ENCODE measurements at places on chromosomes 12 and 14.

DNA sequence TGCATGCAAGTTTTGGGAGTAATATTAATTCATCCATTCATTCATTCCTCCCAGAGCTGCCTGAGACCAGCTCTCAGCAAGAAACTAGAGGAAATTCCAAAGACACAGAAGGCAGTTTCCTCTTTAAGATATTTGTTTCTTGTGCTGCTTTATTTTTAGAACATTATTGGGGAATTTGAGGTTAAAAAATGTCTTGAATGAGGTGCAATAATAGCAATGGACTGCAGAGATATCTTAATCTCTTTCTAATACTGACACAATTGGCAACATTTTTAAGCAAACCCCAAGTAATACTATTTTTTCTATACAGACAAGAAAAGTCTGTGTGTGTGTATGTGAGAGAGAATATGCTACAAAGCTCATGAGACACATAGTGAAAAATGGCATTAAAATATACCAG lies 190.2 kb upstream of the USP15 start:
- no peak for DNase-seq

DNA sequence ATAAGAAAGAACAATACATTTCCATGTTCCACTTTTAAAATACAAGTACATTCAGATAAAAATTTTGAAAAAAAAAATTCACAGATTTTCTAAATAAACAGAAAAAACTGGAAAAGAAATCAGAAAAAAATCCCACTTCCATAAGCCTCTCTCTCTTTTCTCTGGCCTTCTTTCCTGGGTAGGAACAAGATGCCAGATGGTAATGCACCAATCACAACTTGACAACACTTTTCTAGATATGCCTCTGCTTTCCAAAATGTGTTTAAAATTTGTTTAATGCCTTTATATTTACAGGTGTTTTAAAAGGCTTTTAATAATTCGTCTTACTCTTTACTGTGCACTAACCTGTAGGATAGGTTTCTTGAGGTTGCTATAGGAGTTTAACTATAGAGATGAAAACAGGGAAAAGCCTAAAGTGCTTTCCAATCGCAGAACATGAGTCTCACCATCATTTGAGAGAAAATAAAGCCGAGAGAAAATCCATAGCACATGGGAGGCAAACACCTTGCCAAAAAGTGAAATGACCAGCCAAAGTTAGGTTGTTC lies 74.2 kb downstream of the TMTC1 start:
- no peak for DNase-seq

DNA sequence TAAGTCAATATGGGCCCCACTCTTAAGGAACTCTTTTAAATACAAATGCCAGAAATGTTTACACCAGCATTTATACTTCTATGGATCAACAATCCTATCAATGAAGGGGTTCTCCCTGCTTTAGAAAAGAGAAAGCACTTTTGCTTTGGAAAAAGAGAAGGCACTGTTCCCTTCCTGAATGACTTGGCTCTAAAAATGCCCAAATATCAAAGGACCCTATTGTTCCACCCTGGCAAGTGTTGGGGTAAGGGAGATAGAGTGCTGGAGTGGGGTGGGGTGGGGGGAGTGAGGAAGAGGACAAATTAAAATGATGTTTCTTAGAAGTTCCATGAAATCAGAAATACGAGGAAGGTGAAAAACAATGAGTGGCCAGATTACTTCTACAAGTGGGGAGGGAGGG lies 131.6 kb upstream of the GRIN2B start:
- no peak for DNase-seq

DNA sequence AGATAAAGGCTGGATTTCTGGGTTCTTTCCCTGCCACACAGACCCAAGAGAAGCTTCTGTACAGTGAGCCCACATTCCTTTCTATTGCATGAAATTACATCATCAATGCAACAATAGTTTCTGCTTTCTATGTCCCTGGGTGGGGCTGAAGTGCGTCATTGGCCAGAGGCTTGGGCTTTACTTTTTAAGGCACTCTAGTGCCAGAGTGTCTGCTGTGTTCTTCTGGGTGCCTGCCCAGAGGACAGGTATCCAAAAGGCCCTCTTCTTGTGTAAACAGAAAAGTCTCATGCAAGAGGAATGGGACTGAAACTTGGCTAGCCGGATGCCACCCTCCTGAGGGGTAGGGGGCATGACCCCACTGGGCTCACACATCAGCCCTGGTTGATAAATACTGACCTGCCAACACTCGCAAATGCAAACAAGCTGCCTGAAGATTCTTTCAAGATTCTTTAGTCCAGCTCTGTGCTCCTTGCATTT lies 5.9 kb downstream of the KRT86 start:
- DNase-seq, result no peak

GRCh38 chr14:30223385-30223785 lies 295.7 kb upstream of the PRKD1 start:
- DNase-seq, result no peak

DNA sequence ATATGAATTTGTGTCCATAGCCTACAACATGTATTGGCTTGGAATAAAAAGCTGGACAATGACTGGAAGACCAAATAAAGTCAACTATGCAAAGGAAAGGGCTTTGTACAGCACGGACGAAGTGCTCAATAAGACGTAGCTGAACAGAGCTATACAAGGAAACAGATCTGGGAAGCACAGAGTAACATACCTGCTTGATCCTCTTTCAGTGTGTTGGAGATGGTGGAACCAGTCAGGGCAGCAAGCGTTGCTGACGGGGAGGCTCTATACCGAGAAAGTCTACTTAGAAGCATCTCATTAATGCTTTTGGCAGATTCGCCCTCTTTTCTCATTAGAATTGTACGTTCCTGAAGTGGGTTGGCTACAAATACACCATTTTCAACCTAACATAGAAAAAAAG lies 99.3 kb downstream of the HECTD4 start:
- DNase-seq, result no peak

DNA sequence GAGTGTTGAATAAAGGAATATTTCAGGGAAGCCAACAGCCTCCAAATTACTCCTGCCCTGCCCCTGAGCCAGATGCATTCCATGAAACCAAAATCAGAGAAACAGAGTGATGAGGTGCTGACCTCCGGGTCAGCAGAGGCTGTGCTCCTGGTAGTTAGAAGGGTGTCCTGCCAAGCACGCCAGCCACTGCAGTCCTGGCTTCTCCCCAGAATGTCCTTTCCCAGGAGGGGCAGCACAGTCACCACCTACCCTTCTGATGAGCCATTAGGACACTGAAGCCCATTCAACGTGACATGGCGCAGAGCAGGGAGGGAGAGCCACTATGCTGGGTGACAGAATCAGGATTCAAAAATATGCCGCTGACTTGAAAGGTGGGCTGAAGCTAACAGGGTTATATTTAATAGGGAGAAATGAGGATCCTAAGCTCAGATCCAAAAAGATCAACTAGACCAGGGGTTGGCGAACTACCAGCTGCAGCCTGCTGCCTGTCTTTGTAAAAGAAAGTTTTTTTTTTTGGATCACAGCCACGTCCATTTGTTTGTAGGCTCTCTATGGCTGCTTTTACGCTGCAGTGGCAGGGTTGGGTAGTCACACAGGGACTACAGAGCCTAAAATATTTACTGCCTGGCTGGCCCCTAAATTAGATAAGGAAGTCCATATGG lies 34.5 kb upstream of the PLEK2 start:
- no peak for DNase-seq

- DNase-seq, result no peak
Observed at GRCh38 chr12:53173085-53173715, 7.3 kb upstream of the ZNF740 start.

GRCh38 chr14:43410631-43411030 lies 1096.5 kb downstream of the FSCB start:
- DNase-seq, result no peak

DNA sequence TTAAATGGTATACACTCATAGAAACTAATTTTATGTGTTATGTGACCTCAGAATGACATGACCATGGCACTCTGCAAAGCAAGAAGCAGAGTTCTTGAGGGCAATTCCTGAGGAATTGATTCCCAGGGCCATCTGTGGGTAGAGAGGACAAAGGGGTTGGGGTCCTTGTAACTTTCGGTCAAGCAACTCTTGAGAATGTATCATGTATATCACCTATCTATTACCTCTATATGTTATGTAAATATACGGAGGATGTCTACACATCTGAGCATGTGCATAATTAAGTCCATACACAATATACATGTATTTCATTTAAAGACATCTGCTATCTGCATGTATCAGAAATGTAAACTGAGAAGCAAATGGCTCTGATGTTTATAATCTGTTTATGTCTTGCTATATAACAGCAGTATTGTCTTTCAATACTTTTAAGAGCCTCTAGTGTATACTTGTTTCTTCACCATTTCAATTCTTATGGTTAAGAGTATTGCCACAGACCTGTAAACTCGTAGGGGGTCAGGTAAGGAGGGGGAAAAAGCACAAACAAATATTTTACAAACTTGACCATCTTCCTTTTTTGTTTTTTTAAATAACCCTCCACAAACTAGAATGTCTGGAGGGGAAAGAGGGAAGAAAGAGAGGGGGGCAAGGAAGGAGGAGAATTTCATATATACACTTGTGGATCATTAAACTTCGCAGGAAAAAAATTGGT lies 4.5 kb downstream of the FOXA1 start:
- no peak for DNase-seq

DNA sequence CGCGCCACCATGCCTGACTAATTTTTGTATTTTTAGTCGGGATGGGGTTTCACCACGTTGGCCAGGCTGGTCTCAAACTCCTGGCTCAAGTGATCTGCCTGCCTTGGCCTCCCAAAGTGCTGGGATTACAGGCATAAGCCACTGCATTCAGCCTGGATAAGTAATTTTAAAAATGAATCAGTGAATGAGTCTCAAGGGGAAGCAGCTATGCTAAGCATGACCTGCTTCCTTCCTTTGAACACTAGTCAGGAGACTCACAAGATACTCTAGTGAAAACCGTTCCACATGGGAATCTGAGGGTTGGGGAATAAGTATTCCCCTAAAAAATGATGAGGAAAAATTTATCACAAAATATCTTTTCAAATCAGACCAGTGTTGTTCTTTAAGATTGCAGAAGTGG lies 10.7 kb upstream of the FAM234B start:
- no peak for DNase-seq

DNA sequence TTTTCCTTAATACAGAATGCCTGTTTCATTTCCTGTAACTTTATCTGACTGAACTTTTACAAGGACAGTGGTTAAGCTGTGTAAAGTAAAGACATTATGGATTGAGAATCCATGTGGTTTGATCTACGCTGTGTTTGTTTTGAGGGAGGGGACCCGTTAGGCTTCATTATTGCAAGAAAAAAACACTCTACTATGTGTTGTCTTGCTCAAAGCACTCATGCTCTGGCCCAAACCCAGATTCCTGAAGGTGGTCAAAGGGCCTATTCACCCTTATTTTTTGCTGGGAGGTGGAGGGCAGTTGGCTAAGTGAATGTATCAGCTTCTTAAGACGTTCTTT lies 11.9 kb downstream of the RNF10 start:
- DNase-seq, result no peak

DNA sequence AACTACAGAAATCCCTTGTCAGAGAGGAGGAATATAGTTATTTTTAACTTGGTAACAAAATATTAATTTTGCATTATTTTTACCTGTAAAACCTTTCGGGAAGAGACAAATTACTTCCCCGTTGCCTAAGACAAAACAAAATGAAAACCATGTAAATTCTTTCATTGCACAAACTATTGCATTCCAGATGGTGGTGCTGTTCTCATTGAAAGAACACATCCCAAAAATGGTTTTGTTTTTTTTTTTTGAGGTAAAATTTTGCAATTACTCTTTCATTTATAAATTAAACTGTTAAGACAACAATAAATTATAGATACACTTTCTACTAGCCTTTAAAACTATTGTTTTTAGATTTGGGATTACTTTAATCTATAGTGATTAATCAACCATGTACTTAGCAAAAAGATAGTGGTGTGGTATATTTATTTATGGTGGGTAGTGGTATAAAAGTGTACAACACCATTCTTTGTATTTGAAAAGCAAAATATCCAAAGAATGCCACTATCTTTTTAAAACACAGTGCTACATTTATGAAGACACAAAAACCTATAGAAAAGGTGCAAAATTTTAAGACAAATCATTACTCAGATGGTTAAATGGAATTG lies 115.5 kb downstream of the SLC38A1 start:
- peak; percentile 74 for DNase-seq

DNA sequence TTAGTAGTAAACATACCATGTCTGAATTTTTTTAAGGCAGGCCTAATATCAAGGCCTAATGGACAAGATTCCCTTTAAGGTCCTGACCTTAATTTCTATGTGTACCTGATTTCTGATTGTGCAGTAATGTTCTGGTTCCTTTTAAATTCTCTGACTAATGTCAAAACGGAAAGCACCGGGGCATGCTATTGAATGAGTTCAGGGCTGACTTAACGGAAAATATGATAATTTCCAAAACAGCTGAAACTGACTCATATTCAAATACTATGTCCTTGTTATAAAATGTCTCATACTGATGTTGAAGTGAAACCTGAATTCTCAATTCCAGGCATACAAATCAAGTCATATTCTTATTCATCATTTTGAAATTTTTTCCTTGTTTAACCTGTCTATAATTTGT lies 6.7 kb downstream of the TAS2R43 start:
- no peak for DNase-seq

DNA sequence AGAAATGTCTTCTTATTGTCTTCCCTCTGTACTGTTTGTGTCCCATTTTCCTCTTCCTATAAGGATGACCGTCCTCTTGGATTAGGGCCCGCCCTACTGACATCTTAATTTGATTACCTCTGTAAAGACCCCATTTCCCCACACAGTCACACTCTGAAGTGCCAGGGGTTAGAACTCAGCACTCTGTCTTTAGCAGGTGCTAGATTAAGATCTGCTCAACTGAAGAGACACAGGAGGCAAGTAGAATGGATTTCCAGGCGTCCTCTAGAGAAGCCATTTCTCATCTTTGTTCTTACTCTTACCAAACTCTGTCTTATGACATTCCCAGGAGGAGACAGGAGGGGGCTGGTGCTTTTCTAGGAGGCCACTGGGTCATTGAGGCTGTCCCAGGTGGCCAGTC lies 50.8 kb downstream of the VCPKMT start:
- DNase-seq, result no peak

DNA sequence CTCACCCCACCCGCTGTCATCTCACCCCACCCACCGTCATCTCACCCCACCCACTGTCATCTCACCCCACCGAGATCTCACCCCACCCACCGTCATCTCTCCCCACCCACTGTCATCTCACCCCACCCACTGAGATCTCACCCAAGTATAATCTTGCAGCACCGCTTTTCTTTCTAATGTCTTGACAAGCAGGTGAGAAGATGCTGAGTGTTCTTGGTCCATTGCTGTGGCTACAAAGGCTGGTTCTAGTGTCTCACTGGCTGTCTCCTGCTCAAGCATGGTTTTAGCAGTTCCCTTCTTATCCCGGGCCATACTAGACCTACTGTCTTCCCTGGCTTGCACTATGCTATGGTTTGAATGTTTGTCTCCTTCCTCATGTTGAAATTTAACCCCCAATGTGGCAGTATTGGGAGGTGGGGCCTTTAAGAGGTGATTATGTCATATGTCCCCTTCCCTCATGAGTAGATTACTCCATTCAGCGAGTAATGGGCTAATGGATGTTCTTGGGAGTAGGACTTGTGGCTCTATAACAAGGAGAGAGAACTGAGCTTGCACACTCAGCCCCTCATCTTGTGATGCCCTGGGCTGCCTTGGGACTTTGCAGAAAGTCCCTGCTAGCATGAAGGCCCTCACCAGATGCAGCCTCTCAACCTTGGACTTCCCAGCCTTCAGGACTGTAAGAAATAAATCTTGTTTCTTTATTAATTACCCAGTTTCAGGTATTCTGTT lies 47.7 kb upstream of the PPP2R5C start:
- DNase-seq, result no peak

- no peak for DNase-seq
Observed at GRCh38 chr12:4214877-4215228, 58.7 kb upstream of the CCND2 start.

GRCh38 chr14:93548102-93548843 lies 117.5 kb downstream of the UNC79 start:
- no peak for DNase-seq

GRCh38 chr12:28955491-28955890 lies 193.6 kb upstream of the FAR2 start:
- no peak for DNase-seq
